ENCODE measurements at places on chromosomes 7 and 10.

GRCh38 chr10:45000138-45000751, 478 bp upstream of the ZNF22 start:
- DNase-seq = no peak

GRCh38 chr7:28840592-28840995, 117.5 kb downstream of the TRIL start:
- no peak for DNase-seq

- no peak for DNase-seq
Measured at GRCh38 chr10:15352836-15353235, 18.3 kb downstream of the FAM171A1 start.

- peak; percentile 78 for DNase-seq
Measured at GRCh38 chr10:132458586-132459300, 61.7 kb downstream of the PWWP2B start.

- no peak for DNase-seq
Measured at GRCh38 chr7:71286924-71287323, 155.0 kb downstream of the GALNT17 start.

DNA sequence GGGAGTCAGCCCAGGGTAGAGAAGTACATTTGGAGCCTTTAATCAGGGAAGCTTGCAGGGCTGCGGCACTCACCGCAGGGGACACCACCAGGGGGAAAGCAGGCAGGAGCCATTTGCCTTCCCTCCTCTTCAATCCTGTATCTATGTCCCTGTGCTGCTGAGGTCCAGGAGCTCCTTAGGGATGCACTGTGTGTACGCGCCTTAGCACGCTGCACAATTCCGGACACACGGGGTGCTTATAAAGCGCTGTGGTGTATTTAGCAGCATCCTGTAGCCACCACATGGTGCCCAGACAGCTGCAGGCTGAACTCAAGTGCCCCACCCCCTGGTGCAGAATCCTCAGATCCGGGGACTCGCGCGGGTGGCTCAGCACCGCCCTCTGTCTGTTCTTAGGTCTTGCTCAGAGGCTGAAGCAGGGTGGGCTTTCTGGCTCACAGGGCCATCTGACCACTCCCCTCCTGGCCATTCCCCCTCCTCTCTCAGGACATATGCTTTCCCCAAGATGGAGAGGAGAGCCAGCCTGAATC, 421.4 kb downstream of the SDK1 start:
- DNase-seq = peak; percentile 26

GRCh38 chr7:69596723-69597277, 1.5 kb upstream of the AUTS2 start:
- no peak for DNase-seq

GRCh38 chr10:63084690-63085382, 48.3 kb upstream of the NRBF2 start:
- DNase-seq = no peak

DNA sequence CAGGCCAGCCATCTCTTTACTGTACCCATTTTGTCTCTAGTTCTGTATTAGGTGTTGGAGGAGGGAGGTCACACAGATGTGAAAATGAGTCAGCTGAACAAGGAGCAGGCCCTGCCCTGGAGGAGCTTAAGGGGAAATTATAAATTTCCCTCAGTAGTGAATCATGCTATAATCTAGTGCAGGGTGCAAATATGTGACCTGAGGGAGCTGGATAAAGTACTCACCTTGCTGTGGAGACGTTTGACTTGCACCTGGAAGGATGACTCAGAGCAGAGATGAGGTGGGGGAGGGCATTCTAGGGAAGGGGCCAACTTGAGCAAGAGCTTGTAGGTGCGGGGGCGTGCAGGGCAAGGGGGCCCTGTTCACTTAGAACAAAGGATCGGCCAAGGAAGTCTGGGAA, 610.6 kb downstream of the SDK1 start:
- no peak for DNase-seq

DNA sequence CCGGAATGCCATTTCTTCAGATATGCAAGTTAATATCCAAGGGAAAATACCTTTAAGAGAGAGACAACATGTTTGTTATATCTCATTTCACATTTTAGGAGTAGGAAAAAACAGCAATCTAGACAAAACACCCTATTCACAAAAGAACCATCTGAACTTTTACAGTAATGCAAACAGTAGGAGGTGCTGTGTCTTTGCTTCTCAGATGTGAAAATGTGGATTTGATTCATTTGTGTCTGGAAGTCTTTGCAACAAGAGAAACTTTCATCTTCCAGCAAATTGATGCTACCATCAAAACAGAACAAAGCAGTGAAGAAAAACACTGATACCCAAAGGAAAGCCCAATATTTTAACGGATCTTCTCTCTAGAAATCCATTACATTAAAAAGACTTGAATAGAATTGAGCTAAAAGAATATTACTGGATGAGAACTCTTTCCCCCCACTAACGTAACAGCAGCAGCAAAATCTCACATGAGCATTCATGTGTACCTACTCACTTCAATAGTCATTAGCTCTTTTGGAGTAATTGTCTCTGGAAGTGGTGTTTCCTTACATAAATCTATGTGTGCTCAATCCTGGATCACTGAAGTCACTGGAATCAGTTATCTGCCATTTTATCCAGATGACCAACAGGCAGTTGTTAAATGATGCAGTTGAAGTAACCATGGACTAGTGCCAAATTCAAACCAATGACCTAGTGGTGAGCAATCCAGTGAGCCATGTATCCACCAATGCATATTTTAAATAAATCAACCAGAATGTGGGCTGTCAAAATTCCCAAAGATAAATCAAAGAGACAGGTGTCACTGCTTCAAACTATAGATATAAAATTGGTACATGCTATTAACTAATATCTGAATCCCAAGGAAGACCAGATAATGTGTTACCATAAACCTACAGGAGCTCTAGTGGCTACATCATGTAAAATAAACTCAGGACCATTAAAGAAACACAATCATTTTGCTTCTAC, 1.8 kb downstream of the SEMA3C start:
- DNase-seq = no peak

DNA sequence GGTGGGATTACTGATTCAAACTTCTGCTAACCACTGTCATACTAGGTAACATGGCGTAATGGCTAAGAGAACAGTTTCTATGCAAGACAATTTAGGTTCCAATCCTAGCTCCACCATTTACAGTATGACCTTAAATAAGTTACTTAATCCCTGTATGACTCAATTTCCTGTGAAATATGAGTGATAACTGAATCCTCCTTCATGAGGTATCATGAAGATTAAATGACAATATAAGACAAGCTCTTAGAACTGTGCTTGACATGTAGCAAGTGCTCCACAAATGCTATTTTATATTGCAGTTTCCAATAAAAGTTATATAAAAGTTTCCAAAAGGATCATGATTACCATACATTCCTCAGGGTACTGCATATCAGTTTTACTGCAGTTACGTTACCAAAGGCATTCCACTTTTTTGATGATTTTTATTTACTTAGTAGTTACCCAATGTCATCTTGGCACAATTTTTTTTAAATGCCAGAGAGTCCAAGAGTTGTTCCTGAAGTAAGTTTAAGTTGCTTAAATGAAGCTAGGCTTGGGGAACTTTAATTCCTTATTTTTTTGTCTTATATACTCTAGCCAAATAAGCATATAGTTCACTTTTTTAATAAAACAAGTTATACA, 7.1 kb downstream of the DOCK4 start:
- DNase-seq = no peak

DNA sequence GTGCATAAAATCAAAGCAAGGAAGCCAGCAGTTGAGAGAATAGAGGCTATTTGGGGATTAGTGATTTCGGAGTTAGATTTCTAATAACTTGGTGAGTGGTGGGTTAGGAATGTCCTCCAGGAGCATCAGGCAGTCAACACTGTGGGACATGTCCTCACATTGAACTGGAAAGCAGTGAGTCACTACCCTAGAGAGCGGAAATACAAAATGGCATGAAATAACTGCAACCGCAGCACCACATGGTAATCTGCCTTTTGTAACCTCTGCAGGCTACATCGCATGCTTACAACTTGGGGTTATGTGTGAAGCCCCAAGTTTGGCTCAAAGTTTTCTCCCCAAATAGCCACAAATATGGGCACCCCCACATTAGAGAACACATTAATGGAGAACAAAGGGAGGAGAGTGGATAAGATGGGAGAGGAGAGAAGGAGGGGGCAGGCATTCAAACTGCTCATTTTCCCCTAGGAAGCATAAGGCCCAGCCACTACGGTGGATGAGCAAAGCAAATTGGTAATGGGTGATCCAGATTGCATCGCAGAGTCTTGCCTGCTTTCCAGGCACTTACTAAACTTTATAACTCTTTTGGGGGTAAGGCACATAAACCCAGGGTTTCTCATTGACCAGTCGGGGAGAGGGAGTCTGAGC, 22.0 kb upstream of the SLF2 start:
- DNase-seq = no peak

GRCh38 chr10:103184615-103185014, 8.5 kb downstream of the NT5C2 start:
- no peak for DNase-seq

DNA sequence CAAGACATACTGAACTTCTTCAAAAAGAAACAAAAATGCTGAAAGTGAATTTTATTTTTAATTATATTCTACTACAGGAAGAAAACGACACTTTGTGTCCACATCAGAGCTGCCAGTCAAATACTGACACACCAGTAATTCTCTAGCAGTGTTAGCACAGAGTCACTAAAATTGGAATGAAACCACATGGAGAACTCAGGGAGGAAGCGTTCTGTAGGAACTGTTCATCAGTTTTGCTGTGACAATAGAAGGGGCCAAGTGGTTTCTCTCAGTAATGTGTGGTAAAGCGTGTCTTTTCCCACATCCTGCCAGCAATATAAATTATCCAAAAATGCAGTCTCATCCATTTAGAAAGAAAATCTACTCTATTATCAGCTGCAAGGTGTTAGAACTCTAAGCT, 683.3 kb downstream of the GRM8 start:
- DNase-seq = no peak

All from activated CD8-positive, alpha-beta memory T cell treated with anti-CD3 and anti-CD28 coated beads, Interleukin-2, amount 50 U/mL, for 4 hours (primary cell).